ENCODE measurements at places on chromosomes 11 and 22. TPM values are rescaled to one million over a fixed set of nuclear protein-coding genes. Genes with fewer than 3 reads are reported as not detected.

Gene TPH1
- 0.04 TPM for total RNA-seq

Gene MS4A3
- not detected for total RNA-seq

DNA sequence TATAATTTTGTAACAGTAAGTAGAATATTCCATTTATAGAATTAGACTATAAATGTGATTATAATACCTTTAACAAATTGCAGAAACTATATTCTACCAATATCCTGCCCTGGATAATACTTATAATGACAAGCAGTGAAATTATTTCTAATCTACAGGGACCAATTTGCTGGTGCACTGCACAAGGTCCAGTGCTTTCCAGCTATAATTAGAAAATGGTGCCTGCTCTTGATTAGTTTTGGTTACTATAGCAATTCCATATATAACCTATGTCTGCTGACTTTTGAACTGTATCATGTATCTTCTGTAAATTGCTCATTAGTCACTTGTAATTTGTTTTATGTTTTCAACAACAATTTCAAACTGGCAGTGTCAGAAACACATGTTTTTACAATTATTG is 23.1 kb downstream of the FANCF start:
- no peak for DNase-seq

- no peak for DNase-seq
Measured at GRCh38 chr11:78208257-78209165, 19.8 kb downstream of the USP35 start.

- DNase-seq, result no peak
Measured at GRCh38 chr11:118306556-118306955, 2.0 kb downstream of the CD3E start.
